ENCODE measurements at places on chromosomes 16 and 17.

DNA sequence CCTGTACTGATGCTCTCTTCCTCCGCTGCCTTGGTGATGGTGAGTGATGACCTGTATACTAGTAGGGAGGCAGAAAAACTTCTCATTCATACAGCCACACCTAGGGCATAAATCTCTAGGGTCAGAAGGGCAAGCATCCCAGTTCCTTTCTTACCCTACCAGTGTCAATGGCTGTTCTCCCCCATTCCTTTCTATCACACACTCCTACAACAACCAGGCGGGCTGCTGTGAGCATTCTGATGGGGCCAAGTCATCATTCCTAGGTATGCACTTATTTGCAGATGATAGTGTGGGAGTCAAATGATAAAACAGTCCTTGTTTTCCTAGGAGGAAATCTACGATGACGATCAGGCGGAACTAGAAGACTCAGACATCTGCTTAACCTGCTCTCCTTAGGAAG, 14.0 kb upstream of the SLC6A4 start:
- no peak for ATAC-seq

- peak; percentile 85 for ATAC-seq
These were observed 17.2 kb downstream of the SREBF1 start for GRCh38 chr17:17819561-17819995.

DNA sequence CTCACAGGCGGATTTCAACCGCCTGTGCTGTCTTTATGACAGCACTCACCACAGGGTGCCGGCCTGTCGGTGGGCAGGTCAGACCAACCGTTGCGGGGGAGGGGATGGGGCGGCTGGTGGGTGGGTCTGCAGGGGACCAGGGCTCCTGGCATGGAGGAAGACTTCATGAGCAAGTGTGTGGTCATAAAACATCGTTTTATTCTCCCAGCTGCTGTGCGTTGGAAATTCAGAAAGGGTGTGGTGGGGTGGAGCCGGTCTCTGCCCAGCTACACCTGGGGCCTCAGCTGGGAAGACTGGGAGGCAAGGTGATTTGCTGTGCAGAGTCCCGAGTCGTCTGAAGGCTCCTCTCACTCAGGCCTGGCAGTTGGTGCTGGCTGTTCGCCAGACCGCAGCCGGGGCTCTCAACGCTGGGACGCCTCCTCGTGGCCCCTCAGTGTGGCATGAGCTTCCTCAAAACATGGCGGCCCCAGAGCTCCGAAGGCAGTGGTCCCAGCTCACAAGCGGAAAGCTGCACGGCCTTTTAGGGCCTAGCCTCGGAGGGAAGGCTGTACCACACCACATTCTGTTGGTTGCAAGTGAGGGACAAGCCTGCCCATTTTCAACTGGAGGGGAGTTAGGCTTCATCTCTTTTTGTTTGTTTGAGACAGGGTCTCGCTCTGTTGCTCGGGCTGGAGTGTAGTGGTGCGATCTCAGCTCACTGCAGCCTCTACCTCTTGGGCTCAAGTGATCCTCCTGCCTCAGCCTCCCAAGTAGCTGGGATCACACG, 45.8 kb upstream of the GSE1 start:
- ATAC-seq: no peak

DNA sequence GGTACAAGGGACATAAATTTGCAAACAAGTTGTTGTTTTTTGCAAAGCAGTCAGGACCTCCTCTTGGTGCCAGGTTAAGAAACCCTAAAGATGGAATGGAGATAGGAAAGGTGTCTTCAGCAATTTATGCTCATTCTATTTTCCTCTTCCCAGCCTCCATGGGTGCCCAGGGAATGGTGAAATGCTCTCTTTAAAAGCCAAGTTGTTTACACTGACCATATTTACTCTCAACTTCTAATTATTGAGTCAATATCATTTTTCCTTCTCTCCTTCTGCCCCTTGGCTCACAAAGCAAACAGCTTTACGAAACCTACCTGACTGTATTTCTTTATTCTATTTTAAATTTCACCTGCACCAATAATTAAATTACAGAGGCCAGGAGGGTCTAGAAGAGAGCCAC, 138.5 kb upstream of the IRX3 start:
- no peak for ATAC-seq

GRCh38 chr17:18206962-18207361, 18.5 kb upstream of the LLGL1 start:
- no peak for ATAC-seq

- no peak for ATAC-seq
These were observed 48.6 kb upstream of the ZNF469 start for GRCh38 chr16:88333848-88334777.

- no peak for ATAC-seq
These were observed 79.7 kb upstream of the BRD7 start for GRCh38 chr16:50448522-50448921.

GRCh38 chr16:65489531-65490023, 367.7 kb upstream of the CDH11 start:
- ATAC-seq: no peak

GRCh38 chr17:17298108-17298507, 5.1 kb upstream of the NT5M start:
- ATAC-seq: peak; percentile 68

DNA sequence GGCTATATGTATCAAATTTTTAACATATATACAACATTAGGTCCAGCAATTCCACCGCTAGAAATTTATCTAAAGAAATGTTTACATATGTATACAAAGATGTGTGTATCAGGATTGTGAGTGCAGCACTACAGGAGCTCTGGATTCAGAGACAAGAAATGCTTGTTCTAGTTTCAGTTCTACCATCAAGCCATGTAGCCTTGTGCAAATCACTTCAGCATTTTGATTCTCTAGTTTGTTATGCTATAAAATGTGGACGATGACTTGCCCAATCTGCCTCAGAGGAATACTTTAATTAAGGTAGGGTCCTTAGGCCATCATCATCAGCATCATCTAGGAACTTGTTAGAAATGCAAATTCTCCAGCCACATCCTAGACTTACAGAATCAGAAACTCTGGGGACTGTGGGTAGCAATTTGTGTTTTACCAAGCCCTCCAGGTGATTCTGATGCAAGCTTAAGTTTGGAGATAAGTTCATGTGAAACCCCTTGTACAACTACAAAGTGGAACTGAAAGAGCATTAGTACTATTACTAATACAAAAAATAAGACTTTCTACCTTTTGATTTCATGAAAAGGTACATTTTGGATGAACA, 131.2 kb upstream of the CORO6 start:
- no peak for ATAC-seq

GRCh38 chr16:76988526-76988925, 202.5 kb upstream of the MON1B start:
- ATAC-seq: no peak

DNA sequence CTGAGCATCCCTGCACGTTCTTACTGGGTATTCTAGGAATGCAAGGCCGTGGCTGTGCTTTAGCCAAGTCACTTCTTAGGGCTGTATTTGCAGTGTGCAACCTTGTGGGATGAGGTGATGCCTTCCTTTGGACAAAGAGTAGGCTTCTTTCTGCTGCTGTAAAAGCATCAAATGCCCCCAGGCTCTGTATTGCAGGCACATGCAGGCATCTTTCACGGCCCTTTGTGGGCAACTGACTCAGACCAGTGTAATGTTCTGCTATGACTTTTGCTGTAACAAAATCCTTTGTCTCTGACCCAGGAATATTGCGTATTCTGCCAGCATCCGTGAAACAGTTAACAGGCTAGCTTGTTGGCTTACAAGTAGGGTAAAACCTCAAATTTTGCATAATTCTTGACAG, 30.9 kb upstream of the GCSH start:
- ATAC-seq: no peak

- ATAC-seq: no peak
These were observed 70.0 kb downstream of the RBBP6 start for GRCh38 chr16:24609417-24609739.

GRCh38 chr17:14033166-14033565, 36.1 kb upstream of the COX10 start:
- no peak for ATAC-seq

GRCh38 chr16:715477-716199, 720 bp downstream of the METRN start:
- peak; percentile 6 for ATAC-seq

DNA sequence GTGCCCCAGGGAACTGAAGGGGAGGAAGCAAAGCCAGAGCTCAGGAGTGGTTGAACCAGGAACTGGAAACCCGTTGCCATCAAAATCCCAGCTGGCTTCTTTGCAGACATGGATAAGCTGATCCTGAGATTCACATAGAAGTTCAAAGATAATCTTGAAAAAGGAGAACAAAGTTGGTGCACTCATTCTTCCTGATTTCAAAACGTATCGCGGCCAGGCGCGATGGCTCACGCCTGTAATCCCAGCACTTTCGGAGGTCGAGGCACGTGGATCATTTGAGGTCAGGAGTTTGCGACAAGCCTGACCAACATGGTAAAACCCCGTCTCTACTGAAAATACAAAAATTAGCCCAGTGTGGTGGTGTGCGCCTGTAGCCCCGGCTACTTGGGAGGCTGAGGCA, 7.1 kb downstream of the RAP1GAP2 start:
- ATAC-seq: no peak

DNA sequence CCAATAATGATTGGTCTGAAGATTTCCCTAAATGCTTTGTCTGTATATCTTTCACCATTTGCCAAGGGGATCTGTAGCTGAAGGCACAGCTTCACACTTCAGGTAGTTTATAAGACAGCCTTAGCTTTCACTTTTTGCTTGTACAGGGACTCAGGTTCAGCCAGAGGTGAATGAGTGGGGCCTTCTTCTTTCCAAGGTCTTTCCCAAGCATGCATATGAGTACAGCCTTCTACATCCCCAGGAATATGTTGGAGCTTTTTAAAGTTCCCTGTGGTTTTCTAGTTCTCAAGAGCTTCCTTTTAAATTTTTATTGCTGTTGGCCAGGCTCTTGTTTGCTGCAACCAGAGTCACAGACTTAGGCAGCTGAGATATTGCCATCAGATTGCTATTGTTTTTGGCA, 17.9 kb upstream of the SPDYE4 start:
- no peak for ATAC-seq

DNA sequence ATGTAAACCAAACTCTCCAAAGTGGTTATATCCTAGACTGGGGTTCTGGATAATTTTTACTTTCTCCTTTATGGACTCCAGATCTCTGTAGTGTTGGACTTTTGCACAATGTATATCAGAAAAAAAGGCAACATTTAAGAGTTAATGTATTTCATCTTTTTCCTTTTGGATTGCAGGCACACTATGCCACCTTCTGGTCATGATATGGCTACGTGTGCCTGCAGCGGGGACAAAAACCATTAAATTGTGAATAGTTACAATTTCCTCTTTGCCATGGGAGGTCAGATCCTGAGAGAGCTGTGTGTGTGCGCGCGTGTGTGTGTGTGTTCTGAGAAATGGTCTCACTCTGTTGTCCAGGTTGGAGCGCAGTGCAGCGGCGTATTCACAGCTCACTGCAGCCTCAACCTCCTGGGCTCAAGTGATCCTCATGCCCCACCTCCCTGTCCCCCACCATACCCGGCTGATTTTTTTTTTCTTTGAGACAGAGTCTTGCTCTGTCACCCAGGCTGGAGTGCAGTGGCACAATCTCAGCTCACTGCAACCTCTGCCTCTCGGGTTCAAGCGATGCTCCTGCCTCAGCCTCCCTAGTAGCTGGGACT, 4.3 kb upstream of the SGF29 start:
- no peak for ATAC-seq

DNA sequence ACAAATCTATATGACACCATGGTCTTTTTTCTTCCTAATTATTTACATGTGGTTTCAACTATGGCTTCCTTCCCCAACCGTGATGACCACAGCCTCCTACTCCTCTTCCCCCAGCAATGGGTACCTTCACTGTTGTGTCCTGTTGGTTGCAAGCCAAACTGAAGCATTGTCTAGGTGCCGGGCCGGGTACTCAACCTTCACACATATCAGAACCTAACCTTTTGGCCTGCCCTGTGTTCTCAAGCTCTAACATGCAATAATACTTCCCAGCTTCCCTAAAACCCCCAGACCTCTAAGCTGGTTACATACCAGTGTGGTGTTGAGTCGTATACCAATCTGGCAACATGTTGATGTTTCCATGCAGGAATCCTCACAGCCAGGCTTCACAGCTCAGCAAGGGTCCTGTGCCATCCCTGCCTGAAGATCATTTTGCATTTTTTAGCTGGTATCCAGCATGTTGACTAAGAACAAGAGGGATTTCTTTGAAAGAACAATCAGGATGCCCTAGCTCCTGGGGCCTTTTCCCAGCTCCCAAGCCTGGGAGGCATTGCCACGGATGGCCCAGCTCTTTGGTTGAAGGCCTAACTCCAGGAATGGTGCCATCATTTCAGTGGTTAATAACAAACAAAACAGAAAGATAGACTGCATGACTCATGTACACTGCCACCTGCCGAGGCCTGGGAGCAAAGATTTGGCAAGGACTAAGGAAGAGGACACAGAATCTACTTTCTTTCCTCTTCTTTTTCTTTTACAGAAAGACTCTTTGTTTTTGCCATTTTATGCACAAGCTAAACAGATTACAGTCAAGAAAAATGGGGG, 373.7 kb upstream of the SALL1 start:
- ATAC-seq: no peak

DNA sequence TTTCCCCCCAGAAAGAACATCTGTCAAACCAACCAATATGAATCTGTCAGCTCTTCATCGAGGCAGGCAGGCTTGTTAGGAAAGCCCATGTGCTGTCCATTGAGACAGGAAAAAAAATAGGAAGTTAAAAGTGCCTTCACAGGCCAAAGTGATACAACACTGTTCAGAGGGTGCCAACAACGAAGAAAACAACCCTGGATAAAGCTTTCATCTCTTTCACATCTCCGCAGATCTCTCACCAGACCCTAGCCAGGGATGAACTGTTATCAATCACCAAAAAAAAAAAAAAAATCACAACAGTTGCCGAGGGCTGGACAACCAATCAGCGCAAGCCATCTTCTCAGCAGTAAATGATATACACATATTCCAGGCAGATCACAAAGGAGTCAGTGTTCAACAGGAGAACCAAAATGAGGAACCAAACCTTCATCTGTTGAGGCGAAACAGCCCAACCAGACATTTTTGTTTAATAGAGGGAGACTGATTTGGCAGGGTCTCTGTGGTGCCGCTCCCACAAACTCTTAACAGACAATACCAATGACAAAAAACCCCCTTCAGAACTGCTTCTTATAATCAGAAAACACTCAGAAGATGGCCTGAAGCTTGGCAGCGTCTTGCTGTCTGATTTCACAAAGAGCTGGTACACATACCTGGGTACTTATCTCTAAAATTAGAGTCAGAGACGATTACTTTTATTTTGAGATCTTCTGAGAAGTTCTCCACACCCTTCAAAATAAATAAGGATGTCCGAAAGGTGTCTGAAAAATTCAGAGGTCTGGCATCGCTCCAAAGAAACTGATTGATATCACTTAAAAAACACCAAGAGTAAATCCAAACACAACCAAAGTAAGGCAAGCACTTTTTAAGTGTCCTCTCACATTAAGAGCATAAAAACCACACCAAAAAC, 1.8 kb downstream of the MAP3K14 start:
- no peak for ATAC-seq

DNA sequence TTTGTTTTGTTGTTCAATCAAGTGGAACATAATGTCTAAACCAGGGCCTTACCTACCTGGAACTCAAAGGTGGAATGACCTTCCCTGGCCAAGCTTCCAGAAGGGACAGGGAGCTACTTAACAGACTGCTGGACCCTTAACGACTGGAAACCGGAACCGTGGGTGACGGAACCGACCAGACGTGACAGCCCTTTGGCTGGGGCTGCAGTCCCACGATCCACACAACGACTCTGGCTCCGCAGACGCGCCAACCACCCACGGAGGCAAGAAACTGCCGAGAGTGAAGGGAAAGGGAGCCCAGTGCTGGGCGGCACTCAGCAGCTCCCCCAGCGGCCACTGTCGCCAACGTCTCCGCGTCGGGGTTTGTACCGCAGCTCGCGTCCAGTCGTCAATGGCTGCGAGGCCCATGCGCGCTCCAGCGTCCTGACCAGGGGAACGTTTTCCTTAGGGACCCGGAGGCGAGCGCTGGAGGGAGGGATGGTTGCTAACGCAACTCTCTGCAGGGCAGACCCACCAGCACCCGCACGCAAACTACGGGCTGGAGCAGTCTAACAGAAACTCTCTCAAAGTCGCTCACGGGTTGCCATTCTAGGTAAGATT, 5.5 kb upstream of the KIF22 start:
- ATAC-seq: peak; percentile 80

All from activated T-helper 17 cell treated with anti-CD3 and anti-CD28 coated beads, Interleukin-2, amount 50 U/mL, for 72 hours (primary cell).